ENCODE measurements at places on chromosomes 13 and 19.

DNA sequence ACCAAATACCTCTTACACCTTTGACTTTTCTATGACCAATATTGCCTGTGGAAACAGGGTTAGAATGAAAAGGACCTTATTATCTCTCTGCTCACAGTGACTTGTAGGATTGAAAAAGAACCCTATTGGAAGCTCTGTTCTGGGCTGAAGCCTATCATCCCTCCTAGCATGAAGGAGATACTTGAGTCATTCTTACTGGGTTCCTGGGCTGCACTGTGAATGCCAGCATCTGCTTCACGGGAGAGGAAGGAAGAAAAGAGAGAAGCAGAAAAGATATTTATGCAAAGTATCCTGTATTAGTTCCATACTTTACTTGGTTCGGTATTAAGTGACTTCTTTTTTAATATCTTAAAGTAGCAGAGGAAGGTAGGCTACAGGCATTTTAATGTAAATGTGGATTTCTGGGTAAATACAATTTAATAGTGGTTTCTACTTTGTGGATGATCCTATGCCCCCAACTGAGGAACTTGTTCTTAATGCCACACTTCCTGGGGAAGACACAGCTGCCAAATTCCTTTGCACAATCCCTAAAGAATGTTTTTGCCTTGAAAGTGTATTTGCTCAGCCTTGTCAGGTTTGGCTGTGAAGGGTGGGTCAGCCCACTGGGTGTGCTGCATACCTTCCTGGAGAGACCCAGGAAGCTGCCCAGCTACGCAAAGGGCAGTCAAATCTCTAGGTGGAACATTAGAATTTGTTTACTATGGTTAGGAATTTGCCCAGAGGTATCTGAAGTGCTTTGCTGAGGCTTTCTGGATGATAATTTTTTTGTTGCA is 13.7 kb upstream of the SCEL start:
- DNase-seq, result peak; percentile 4

- DNase-seq, result no peak
Observed at GRCh38 chr19:295687-296370, 4.6 kb upstream of the PLPP2 start.

DNA sequence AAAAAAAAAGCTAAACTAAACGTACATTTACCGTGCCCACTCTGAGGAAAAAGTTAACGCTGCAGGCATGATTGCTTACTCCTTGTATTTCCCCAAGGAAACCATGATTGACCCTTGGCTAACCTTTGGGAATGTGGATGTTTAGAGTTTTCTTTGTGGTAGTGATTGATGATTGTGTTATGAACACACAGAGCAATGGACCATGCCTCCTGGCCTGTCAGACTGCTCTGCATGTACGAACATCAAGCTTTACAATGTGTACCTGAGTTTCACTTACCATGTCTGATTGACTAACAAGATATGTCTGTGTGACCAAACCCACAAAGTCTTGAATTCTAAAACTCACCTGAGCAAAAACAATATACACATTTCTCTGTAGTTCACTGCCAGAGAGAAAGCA is 35.1 kb downstream of the MYCBP2 start:
- no peak for DNase-seq

- DNase-seq, result peak; percentile 9
Observed at GRCh38 chr13:23889615-23890607, 711 bp upstream of the MIPEP start.

DNA sequence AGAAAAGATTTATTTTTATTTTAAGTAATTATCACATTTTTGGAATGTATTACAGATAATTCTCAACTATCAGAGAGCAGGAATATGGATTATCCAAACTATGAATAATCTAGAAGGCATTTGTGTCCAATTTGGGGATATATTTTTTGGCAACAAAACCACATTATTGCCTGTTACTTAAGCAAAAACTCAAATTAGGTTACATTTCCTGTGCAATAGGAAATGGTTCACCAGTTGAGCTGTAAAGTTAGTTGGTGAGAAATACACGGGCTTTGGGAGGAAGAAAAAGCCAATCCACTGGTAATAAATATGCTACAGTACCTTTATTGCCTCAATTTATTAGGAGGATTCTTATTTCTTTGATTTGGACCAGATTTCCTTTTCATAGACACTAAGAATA is 1075.2 kb downstream of the PCDH9 start:
- no peak for DNase-seq

- DNase-seq, result no peak
Observed at GRCh38 chr13:76717092-76717491, 169.1 kb downstream of the KCTD12 start.

DNA sequence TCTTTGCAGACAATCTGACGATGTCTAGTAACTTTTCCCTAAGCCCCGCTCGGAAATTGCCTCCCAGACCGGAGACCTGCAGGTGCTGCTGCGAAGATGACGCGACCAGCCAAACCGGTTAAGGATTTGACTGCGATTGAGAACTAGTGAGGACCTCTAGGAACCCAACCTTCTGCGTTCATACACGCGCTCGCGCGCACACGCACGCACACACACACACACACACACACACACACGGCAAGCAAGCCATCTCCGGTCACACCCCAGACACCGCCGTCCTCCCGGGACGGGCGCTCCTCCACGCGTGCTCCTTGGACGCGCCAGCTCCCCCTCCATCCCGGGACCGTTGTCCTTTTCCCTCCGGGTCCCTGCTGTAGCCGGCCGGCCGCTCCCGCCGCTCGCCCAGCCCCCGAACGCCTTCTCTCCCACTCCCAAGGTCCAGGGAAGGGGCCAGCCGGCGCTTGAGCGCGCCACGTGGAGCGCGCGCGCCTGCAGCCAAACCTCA is 1.2 kb downstream of the TBC1D4 start:
- DNase-seq, result no peak

DNA sequence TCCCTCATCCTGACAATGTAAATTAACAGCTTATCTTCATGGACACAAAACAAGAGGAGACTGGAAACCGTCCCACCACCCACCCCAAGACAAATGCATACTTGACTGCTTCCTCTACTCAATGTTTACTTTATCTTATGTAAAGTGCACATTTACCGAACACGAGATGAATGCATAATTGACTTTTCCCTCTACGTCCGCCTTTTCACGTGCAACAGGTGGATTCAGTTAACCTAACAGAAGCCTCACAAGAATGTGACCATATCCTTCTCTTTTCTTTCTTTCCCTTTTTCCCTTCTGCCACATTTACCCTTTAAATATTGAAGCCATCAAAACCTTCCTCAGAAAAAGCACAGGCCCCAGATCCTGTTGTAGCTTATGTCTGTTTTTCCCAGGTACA is 468.0 kb downstream of the UQCRFS1 start:
- DNase-seq, result no peak

GRCh38 chr19:45591004-45591637 is 6.5 kb upstream of the OPA3 start:
- peak; percentile 56 for DNase-seq

DNA sequence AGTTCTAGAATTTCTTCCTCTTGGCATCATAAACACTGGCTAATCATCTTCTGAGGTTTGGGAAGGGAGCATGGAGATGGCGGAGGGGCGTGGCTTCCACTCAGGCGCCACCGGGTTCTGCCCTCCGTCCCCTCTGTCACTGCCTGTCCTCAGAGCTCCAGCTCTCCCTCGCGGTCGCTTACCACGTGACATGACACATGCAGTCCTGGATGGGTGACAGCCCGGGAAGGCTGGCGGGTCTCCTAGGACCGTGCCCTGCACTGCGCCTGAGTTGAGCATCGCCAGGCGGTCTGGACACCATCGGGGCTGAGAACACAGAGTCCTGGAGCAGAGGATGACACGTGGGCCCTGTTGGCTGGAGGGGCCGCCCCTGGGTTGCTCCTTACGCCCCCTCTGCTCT is 123.3 kb downstream of the RAB20 start:
- no peak for DNase-seq

- DNase-seq, result peak; percentile 27
Observed at GRCh38 chr19:13748169-13748828, 16.0 kb upstream of the MRI1 start.

DNA sequence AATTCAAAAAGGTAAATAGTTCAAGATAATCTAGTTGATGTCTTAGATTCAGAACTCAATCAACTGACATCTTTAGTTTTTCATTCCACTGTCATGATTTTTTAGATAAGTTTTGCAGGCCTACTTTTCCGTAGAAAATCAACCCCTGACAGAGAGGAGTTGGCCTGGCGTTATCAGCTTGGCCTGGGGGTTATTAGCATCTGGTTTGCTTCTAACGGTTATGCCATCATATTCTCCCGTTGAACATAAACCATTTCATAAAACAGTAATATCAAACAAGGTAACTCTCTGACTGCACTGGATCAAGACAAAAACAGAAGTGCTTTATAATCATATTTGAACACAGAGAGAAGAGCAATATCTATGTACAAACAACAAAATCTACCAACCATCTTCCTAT is 130.8 kb upstream of the PCDH20 start:
- DNase-seq, result no peak

- DNase-seq, result no peak
Observed at GRCh38 chr19:29745253-29745652, 30.2 kb upstream of the C19orf12 start.

DNA sequence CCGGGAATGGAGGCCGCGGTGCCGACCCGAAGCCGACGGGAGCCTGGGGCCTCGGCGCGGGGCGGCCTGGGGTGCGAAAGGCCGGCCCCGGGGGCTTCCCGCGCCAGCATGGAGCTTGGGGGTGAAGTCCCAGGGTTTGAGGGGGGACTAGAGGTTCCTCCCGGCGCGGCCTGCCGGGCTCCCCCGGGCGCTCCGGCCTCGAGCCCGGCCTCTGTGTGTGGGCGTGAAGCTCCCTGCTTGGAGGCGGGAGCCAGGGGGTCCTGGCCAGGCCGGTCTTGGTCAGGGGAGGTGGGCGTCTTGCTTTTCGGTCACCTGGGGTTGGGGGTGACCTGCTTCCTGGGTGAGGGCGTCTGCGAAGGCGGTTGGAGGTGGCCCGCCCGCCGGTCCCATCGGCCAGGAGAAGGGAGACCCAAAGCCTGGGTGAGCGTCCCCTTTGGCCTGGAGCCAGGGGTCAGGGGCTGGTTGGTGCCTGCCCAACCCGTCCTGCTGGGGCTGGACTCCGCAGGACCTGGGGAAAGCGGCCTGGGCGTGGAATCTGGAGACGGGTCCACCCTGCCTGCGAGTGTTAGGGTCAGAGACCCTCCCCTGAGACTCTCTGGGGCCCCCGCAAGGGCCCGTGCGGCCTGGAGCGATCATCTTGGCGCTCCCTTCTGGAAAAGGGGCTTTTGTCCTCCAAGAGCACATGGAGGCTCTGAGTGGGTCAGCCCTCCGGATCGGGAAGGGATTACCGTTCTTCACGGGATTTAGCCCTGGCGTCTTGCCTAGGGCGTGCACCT is 535 bp downstream of the BSG start:
- DNase-seq, result no peak

DNA sequence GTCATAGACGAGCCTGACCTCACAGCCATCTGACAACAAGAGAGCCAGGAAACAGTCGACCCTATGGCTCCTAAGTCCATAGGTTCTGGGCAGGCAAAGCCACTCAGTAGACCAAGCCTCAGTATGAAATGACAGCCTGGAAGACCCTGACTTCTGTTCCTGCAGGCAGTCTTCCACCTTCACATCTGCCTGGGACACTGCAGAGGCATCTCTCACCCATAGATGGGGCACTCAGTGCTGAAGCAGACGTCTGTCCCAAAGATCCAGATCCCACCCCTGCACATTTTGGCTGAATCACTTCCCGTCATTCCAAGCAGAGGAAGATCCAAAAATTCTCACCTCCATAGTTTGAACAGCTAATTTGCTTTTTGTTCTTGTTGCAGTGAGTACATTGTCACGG is 139.3 kb upstream of the ZNF507 start:
- no peak for DNase-seq

DNA sequence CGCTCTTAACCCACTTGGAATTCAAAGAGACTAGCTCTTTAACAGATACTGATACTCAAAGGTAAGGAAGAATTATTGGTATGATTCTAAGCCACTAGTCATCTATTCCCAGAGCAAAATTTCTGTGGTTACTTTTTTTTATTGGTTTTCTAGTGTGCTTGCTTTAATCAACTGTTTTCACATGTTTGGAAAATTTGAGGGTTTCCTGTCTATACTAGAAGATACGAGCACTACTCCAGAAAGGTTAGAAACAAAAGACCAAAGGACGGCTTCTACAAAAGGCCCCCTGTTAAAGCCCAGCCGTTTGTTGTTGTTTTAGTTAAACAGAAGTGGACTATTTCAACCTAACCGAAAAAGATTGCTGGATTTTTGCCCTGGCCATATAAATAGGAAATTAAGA is 18.5 kb upstream of the LPAR6 start:
- no peak for DNase-seq

DNA sequence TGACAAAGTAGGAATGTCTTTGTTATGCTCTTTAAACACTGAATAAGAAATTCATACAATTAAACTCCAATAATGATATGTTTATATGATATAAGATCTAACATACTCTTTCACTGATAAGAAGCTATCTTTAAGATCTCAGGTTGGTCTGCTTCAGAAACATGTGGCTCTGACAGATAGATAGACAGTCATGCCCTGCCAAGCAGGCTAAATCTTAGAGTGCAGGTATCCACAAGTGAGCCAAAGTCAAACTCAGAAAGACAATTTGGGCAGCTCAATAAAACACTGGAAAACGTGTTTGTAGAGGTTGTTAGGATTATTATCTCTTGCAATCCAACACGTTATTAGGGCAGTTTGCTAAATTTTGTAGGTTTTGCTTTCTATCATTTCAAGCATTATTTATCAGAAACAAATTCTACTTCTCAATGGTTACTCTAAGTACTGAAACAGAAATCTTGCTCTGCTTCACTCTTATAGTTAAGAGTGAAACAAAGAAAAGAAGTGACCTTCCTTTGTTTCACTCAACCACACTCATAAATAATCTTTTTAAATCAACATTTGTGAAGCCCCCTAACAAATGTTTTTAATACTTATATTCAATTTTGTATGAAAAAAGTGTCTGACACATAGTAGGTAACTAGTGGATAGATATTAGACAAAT is 1255.6 kb downstream of the DIAPH3 start:
- DNase-seq, result no peak

DNA sequence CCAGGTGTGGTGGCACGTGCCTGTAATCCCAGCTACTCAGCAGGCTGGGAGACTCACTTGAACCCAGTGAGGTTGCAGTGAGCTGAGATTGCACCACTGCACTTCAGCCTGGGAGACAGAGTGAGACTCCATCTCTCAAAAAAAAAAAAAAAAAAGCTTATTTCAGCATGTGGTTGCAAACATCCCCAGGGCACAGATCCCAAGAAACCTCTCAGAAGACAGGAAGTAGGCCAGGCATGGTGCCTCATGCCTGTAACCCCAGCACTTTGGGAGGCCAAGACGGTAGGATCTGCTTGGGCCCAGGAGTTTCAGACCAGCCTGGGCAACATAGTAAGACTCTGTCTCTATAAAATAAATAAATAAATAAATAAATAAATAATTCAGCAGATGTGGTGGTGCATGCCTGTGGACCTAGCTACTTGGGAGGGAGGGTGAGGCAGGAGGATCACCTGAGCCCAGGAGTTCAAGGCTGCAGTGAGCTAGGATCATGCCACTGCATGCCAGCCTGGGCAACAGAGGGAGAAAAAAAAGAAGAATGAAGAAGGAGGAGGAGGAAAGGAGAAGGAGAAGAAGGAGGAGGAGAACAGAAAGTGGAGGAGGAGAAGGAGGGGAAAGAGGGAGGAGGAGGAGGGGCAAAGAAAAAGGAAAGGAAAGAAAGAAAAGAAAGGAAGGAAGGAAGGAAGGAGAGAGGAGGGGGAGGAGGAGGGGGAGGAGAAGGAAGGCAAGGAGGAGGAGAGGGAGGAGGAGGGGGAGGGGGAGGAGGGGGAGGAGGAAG is 4.3 kb upstream of the LRRC8E start:
- DNase-seq, result no peak

Data from T47D (cell line).